Activated naive CD4-positive, alpha-beta T cell treated with anti-CD3 and anti-CD28 coated beads, Interleukin-2, amount 50 U/mL, for 16 hours (primary cell): ENCODE measurements at places on chromosomes 4 and X.

DNA sequence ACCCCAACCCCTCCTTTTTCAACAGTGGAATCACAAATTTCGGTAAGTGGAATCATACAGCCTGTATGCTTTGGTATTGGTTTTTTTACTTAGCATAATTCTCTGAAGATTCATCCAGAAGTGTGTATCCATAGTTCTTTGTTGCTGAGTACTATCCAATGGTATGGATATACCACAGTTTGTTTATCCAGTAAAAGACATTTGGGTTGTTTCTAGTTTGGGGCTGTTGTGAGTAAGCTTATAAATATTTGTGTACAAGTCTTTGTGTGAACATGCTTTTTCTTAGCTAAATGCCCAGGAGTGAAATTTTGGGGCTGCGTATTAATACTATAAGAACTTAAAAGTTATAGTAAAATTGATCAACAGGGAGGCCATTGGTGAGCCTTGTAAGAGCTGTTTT is 57.5 kb upstream of the GC start:
- no peak for DNase-seq

GRCh38 chr4:138275963-138276621 is 33.9 kb upstream of the SLC7A11 start:
- no peak for DNase-seq

- no peak for DNase-seq
Measured at GRCh38 chr4:74097631-74098426, 1.2 kb downstream of the CXCL2 start.

DNA sequence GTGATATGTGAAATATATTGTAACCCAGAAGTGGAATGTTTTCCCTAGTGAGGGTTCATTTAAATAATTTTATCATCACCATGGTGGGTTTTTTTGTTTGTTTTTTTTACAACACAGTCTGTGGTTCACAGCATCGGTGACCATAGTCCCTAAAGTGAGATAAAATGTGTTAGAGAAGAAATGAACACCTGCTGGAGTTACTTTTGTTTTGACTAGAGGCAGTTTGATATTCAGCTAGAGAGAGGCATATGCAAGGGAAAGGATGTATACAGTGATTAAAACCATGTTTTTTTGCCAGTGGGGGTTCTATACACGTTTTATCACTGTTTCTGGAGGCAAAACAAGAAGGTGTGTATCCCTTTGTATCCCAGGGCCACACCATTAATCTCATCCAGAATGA is 541.5 kb downstream of the PCDH7 start:
- DNase-seq, result no peak

- DNase-seq, result peak; percentile 69
Measured at GRCh38 chrX:38805432-38806389, 4.5 kb downstream of the MID1IP1 start.
